ENCODE measurements at places on chromosomes 12 and 14.

- DNase-seq = no peak
Observed at GRCh38 chr12:11823043-11823442, 173.6 kb downstream of the ETV6 start.

DNA sequence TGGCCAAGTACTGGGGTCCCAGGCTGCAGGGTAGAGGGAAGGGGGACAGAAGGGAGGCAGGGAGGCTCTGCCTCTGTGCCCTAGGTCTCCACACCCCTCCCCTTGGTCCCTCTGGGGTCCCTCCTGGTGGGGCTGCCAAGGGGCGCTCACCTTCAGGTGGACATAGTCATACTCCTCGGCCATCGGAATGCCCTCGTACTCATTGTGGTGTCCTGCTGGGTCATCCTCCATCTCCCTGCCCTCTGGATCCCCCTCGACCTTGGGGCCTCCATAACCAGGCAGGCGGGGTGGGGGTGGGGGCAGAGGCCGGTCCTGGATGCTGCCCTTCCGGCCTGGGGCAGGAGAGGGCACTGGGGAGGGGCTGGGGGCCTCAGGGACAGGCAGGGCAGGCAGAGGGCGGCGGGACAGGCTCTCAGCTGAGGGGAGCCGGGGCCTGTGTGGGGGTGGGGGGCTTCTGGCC lies 5.8 kb downstream of the EFS start:
- DNase-seq = no peak

- DNase-seq = no peak
Observed at GRCh38 chr12:67057072-67057471, 212.1 kb upstream of the CAND1 start.

- DNase-seq = no peak
Observed at GRCh38 chr12:11758510-11759493, 109.3 kb downstream of the ETV6 start.

DNA sequence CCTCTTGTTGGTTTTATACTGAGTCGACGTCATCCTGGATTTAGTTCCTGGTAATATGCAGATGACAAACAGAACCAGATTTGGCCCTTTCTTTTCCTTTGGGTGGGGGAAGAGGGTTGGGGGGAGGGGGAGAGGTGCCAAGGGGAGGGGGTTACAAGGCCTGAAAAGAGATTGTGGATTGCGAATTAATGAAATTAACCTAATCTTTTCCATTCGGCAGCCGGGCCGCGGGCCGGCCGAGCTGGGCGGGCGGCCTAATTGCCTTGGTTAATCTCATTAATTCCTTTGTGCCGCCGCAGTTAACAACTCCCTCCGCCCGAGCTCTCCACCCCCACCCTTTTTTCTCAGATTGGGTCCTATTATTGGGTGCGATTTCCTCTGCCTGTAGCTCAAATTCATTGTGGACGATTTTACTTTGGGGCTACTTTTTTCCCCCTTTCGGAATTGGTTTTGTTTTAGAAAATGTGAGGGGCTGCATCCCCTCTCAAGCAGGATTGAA lies 387 bp upstream of the GSC start:
- DNase-seq = no peak

GRCh38 chr12:31117203-31118011 lies 43.7 kb downstream of the DDX11 start:
- peak; percentile 40 for DNase-seq

GRCh38 chr12:110243227-110243626 lies 37.8 kb upstream of the ATP2A2 start:
- no peak for DNase-seq

DNA sequence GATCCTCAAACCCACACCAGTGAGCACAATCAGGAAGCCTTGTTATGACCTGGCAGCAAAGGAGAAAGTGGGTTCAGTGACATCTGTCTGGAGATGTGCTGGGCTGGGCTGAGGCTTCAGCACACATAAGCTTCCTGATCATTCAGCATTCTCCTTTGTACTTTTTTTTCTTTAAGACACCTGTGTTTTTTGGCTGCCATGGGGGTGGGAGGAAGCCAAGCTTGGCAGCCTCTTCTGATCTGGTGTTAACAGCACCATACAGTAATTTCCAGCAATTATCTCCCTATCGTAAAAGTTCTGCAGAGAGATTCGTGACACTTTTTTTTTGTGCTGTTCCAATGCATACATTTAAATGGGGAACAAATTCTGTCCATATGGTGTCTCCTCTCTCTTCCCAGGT lies 38.9 kb upstream of the RASSF3 start:
- DNase-seq = no peak

GRCh38 chr14:22544881-22545420 lies 44.1 kb downstream of the DAD1 start:
- DNase-seq = no peak

DNA sequence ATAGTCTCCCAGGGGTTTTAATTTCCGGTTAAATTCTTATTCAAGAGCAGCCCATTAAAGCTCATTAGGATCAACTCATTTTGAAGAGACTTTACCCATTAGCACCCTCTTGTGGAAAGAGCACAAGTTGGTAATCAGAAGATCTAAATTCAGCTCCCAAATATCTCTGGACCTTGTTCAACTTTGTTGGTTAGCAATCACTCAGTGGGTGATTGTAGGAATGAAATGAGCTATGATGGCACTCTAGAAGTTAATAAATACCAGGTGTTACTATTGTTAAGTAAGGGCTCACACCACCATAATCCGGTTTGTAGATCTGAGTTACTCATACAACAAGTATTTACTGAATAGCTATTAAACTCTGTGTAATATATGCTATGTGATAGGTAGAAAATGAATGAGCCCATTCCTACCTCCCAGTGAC lies 42.9 kb downstream of the TRIP11 start:
- no peak for DNase-seq

- DNase-seq = no peak
Observed at GRCh38 chr14:99213101-99213500, 58.9 kb downstream of the BCL11B start.

- no peak for DNase-seq
Observed at GRCh38 chr12:68176257-68176656, 16.7 kb upstream of the IFNG start.

DNA sequence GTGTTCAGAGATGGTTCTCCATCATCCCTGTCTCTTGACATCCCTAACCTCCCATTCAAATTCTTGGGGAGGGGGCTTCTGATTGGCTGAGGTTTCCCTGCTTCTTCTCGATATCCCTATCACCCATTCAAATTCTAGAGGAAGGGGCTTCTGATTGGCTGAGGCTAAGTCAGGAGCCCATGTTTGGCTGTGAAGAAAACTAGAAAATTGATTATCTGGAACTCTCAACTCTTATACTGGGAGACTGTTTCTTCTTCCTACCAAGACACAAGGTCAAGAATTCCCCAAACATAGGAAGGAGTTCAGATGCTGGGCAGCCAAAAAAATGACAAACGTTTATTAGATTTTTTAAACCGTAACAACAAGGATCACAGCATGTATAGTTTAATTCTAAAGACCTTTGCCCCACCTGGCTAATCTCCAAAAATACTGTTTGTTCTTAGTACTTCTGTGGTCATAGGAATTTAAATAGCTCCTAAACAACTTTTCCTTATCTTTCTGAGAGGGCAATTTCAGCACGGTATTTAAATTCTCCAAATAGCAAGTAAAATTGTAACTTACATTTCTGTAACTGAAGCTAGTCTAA lies 26.4 kb downstream of the SPIC start:
- DNase-seq = no peak

GRCh38 chr12:130366159-130366558 lies 28.5 kb downstream of the PIWIL1 start:
- no peak for DNase-seq

GRCh38 chr12:111366583-111366982 lies 2.3 kb downstream of the PHETA1 start:
- DNase-seq = no peak

- no peak for DNase-seq
Observed at GRCh38 chr12:13316587-13317246, 120.2 kb downstream of the EMP1 start.

- no peak for DNase-seq
Observed at GRCh38 chr14:71682337-71682736, 249.9 kb upstream of the RGS6 start.

- no peak for DNase-seq
Observed at GRCh38 chr14:35301735-35302528, 9.8 kb downstream of the PSMA6 start.

GRCh38 chr12:67892259-67893021 lies 96.8 kb upstream of the IFNG-AS1 start:
- DNase-seq = no peak

GRCh38 chr12:110647631-110648040 lies 33.7 kb downstream of the TCTN1 start:
- no peak for DNase-seq

GRCh38 chr12:684416-684815 lies 21.2 kb upstream of the NINJ2 start:
- DNase-seq = no peak

GRCh38 chr14:50521912-50522341 lies 10.4 kb downstream of the MAP4K5 start:
- no peak for DNase-seq

- no peak for DNase-seq
Observed at GRCh38 chr12:69719336-69720316, 19.0 kb upstream of the RAB3IP start.

Measured in activated T-cell treated with anti-CD3 and anti-CD28 coated beads for 24 hours (primary cell).